ENCODE measurements at places on chromosomes 6 and 20. TPM values are rescaled to one million over a fixed set of nuclear protein-coding genes. Genes with fewer than 3 reads are reported as not detected.

DNA sequence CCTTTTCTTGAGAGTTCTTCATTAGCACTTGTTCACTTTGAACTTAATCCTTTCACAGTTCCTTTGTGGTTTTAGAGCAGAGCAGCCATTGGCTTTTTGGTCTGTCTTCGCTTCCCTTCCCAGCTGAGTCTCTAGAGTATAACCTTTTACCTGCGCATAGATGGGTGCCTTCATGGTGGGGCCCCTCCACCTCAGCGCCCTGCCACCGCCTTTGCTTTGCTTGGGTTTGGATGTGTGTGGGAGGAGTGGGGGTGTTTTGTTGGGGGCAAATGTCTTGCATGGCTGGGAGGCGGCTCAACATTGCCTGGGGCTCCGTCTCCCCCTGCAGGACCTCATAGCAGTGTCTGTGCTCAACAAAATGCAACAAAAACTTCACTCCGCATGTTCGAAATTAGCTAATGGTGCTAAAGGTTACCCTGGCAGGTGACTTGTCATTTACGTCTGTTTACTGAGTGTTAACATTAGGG lies 11.9 kb downstream of the PYGB start:
- DNase-seq: no peak

DNA sequence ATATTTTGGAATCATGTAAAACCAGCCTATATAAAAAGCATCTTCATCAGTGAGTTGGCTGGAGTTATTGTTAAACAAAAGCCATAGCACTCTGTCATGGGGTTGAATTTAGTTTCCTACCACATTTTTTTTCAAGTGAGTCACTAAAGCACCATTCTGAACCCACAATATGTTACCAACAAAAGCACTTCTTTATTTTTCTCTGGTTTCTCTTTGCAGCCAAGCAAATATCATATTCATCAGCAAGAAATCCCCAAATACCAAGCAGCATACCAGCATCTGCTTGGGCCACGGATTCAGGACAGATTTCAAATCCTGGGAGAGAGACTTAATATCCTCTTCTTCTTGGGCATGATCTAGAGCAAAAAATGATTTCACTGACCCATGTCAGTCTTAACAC lies 441.4 kb downstream of the BCKDHB start:
- peak; percentile 83 for DNase-seq

DNA sequence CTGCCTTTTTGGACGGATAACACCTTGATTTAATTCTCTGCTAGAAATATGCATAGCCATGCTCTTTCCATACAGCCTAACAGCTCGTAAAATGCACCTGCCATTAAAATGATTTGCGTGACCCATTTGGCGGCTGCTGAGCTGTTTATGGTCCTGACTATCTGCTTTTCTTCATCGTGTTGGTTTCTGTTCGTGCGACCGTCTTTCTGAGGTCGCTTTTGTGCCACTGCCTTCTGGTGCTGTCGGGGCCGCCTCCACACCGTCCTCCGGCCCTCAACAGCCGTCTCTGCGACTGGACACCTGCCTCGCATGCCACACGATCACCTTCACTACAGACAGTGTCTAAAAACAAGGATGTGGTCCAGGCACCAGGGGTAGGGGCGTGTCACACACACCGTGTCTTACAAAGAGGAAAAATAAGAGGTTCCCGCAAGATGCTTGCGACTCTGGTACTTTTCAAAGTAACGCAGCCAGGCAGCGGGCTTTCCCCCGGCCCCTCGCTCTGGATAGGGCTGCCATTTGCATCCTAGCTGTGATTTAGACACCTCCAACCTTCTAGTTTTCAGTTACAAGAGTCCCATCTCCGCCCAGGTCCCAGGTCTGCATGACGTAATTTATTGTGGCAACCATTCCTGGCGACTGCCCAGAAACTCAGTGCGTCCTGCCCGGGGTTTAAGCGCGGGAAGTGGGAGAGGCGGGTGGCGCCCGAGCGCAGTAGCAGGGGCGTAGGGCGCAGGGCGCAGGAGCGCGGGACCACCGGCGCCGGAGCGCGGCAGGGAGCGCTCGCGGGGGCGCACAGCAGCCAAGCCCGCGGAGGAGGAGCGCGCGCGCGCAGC lies at the start of gene STMND1:
TSS of gene STMND1 (plus strand) at position 629 of the 836 bp plus-strand sequence. CDS start 208 bp downstream, outside the sequence.
- peak; percentile 87 for DNase-seq

GRCh38 chr6:128659878-128660622 lies 139.7 kb upstream of the PTPRK start:
- no peak for DNase-seq

- no peak for DNase-seq
These were observed 15.9 kb downstream of the RFPL4B start for GRCh38 chr6:112362812-112363570.

- DNase-seq: no peak
These were observed 28.8 kb downstream of the PDE10A start for GRCh38 chr6:165634101-165634880.

GRCh38 chr6:104095661-104096416 lies 763.9 kb downstream of the HACE1 start:
- DNase-seq: no peak

GRCh38 chr6:12635813-12636212 lies 80.8 kb upstream of the PHACTR1 start:
- DNase-seq: peak; percentile 49

Gene NOX3
- not detected for total RNA-seq

Gene CDKN1A
- total RNA-seq: 53.0 TPM

Gene CTAGE9
- not detected for total RNA-seq

Data from M059J (cell line).